ENCODE measurements at places on chromosomes 1 and 21.
A peak's percentile ranks its signal among the peaks of the same experiment; 100 is the strongest.

GRCh38 chr1:212485913-212486618 is 53.3 kb downstream of the NENF start:
- no peak overlapping the region for H3K4me3 ChIP-seq
- peak; percentile 88 for DNase-seq
- no peaks in the 10 kb centered on the region for H3K27me3 ChIP-seq
- H3K36me3 ChIP-seq: no peaks in the 10 kb centered on the region
- H3K4me1 ChIP-seq: peaks cover 51% of the 10 kb centered on the region

DNA sequence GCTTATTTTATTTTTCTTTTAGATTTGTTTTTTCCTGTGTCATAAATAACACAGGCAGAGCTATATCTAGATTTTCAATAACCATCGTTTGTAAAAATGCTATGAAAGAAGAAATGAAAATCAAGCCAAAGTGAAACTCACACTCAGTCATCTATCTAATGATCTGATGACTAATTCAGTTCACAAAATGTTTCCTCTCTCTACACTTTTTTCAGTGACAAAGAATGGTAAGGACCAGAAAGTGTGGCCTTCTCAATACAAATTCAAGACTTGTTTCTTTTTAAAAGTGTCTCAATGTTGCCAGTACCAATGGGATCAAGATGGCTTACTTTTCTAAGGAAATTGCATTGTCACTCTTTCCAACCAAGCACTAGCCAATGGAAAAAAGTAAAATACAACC is 282.8 kb upstream of the PKN2 start:
- no peak overlapping the region for H3K27ac ChIP-seq
- H3K27me3 ChIP-seq: no peaks in the 10 kb centered on the region
- DNase-seq: no peak
- no peaks in the 10 kb centered on the region for H3K4me1 ChIP-seq
- H3K4me3 ChIP-seq: no peak overlapping the region

DNA sequence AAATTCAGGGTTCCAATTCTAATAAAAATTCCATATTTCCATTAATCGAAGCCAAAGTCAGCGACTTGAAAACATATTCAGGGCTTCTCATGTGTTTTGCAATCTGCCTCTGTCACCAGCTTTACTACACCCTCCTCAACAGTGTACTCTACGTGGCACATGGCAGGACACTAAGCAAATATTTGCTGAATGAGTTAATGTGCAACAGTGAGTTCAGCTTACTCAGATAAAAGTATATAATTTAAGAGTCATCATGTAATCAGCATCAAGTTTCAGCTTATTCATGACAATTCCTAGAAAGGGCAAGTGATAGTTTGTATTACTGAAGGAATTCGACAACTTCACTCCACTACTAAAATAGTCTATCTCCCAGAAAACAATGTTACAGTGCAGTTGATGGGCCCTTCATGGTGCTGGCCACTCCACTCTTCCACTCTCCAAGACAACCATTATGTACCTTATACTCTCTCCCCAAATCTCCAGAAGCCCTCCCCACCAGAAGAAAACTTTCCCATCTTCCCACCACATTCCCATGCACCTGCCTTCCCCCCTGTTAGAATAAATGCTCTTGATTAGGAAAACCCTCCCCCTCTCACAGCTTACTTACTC is 97.3 kb downstream of the TTLL7 start:
- H3K4me3 ChIP-seq: no peak overlapping the region
- no peak for DNase-seq

DNA sequence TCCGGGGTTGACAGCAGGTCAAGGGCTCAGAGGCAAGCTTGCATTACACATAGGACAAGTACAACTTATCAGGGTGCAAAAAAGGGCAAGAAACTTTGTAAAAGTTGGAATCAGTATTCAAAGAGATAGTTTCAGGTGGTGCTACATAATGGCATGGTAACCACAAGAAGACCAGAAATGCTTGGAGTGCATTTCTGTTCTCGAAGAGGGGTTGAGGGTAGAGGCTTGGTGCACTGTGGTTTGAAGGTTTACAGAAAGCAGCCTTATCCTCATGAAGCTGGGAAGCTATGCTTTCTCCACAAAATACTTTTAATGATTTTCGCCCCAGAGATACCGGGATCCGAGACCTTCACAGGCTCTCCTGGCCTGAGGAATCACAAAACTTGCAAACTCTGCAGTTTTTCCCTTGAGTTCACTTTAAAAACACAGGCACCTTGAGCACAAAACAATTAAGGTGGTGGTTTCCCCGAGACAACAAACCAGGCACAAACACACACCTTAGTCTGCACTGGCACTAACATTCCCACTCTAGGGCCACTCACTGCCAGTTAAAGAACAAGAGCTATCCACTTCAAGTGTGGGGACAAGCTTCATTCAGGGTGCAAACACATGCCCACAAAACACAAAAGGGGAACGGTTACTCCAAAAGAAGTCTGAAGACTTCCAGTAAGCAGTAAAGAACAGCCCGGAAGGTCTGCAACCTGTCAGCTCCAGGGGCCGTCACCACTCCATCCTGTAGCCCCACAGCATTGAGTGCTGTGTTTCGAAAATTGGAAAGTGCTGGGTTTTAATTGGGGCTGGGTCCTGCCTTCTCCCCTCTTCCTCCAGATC is 29.8 kb upstream of the NFIA start:
- H3K36me3 ChIP-seq: no peaks in the 10 kb centered on the region
- H3K27ac ChIP-seq: peak overlapping the region; percentile 100
- DNase-seq: no peak
- no peaks in the 10 kb centered on the region for H3K27me3 ChIP-seq

DNA sequence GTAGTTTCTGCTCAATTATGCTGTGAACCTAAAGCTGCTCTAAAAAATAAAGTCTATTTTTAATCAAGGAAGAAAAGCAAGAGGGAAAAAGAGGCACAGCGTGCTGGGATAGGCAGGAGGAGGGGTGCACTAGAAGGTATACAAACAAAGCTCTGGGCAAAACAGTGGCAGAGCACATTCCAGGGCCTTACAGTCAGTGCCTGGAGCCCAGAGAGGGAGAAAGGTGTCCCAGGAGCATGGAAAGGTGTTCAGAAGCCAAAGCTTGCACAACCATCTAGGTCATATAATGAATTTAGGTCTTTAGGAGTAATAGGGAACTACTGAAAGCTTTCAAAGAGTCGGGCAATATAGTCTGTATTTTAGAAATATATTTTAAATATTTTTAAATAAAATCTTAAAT is 163.6 kb upstream of the PALMD start:
- H3K36me3 ChIP-seq: no peaks in the 10 kb centered on the region
- DNase-seq: no peak
- no peaks in the 10 kb centered on the region for H3K4me1 ChIP-seq
- no peaks in the 10 kb centered on the region for H3K27me3 ChIP-seq
- no peak overlapping the region for H3K27ac ChIP-seq

DNA sequence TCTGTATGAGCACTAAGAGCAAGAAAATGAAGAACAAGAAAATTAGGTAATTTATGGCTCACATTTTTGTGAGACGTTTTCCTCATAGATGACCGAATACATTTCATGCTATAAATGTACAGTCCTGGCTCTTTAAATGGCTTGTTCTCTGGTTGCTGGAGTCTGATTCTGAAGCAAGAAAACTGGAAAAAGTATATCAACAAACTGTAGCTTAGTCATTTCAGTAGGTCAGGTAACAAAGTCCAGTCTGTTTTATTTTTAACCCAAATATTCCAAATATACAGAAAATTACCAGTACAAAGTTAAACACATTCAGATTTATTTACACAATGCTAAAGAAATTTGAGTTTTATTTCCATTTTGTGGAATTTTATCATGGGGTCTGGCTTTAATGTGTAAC is 2.5 kb upstream of the MYBPHL start:
- peaks cover 55% of the 10 kb centered on the region for H3K36me3 ChIP-seq
- H3K27me3 ChIP-seq: no peaks in the 10 kb centered on the region
- no peak overlapping the region for H3K27ac ChIP-seq
- DNase-seq: no peak
- H3K4me3 ChIP-seq: no peak overlapping the region

- no peaks in the 10 kb centered on the region for H3K4me1 ChIP-seq
- no peaks in the 10 kb centered on the region for H3K27me3 ChIP-seq
- H3K4me3 ChIP-seq: no peak overlapping the region
- no peak overlapping the region for H3K27ac ChIP-seq
- peak; percentile 11 for DNase-seq
Observed at GRCh38 chr21:44760376-44760775, 41.2 kb downstream of the UBE2G2 start.
